LNCaP clone FGC (cell line): ENCODE measurements at places on chromosomes 6 and 20.

DNA sequence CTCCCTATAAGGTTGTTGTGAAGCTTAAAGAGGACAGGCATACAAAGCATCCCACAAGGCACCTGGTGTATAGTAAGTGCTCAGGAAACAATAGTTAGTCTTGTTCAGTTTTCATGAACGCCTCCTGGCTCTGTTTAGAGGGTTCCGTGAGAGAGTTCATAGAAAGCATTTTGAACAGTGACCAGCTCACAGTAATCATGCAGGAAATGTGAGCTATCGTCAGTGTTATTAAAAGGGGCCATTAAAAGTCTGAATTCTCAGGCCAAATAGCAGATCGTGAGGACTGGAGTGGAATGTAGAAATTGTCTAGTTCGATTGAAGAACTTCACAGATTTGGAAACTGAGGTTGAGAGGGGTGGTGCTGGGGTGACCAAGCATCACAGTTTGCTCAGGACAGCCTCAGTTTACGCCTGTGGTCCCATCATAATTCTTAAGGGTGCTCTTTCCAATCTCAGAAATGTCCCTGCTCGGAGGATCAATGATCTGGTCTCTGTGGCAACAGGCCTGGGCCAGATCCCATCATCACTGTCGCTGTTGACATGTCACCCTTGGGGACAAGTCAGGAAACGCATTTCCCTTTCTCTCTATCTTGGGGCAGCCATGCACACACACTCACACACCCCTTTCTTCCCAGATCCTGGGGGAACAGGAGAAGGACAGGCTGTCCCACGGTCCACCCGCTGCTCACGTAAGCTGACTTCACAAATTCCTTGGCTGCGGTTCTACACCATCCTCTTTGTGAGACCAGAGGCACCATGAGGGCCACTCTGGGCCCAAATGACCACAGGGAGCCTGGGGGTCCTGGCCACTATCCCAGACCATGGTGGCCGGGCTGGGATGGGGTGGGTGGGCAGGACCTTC, 7.2 kb downstream of the TGM2 start:
- DNase-seq = no peak

GRCh38 chr6:54525731-54526130, 217.5 kb downstream of the TINAG start:
- DNase-seq = no peak

GRCh38 chr6:47581591-47581990, 104.0 kb downstream of the CD2AP start:
- DNase-seq = no peak

- DNase-seq = peak; percentile 34
These were observed 725.4 kb upstream of the EPHA7 start for GRCh38 chr6:94144807-94145206.

DNA sequence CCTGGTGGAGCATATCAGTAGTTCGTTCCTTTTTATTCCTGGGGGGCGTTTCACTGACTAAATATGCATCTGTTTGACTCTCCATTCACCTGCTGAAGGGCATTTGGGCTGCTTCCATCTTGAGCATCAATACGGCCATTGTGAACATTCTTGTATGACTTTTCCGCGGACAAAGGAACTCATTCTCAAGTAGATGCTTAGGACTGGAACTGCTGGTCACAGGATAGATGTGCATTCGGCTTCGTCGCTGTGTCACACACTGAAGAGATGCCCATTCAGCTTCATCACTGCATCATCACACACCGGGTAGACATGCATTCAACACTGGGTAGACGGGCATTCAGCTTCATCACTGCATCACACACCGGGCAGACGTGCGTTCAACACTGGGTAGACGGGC, 95.3 kb downstream of the TAF4 start:
- DNase-seq = no peak

DNA sequence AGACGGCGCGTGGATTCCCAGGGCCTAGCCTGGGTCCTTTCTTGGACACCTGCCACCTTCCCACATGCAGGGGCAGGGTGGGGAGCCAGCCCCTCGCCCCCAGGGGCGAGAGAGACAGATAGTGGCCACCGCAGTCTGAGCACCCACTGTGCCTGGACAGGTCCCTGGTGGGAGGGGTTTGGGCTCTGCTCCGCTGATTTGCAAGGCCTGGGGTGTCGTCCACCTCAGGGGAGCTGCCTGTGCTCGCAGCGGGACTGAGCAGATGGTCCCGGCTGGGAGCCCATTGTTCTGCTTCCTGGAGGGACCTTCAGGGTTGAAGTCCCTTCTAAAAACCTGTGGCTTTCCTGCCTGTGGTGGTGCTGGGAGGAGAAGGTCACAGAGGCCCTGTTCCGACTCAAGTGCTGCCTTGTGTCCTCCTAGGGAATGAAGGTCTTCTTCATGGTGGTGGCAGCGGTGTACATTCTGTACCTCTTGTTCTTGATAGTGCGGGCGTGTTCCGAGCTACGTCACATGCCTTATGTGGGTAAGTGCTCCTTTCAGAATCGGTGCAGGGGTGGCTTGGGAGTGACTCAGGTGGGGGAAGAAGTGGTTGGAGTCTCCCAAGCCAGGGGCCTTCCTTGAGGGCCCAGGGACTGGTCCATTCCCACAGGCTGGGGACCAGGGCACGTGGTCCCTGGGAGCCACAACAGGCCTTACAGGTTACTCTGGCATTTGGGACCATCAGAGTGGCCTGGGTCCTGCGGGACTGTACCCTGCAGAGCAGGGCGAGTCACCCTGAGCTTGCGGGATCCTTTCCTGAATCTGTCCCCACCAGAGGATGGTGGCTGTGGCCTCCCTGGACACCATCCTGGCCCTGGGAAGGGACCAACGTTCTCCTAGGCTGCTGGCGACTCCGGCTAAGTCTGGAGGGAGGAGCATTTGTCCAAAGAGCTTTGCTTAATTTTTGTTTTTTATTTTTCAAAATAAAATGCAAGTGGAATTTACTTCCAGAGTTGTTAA, 19.6 kb downstream of the DYNLT1 start:
- DNase-seq = no peak

DNA sequence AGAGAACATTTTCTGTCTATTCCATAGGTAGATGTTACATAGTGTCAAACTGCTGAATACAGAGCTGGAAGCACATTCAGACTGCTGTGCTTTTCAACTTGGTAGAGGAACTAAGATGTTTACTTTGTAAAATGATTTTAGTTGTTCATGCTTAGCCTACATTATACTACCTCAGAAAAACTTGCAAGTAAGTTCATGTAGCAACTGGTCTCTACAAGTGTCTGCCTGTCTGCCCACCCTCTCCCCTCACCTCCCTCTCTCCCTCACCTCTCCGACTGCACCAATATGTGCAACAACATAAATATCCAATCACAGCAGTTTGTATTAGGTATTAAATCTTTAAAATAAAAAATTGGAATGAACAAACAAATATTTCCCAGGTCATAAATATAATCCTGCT, 25.3 kb downstream of the ELOVL4 start:
- DNase-seq = no peak

- no peak for DNase-seq
These were observed 3.1 kb upstream of the BTN2A1 start for GRCh38 chr6:26454631-26455030.

GRCh38 chr20:50194831-50195523, 4.3 kb downstream of the CEBPB start:
- no peak for DNase-seq

DNA sequence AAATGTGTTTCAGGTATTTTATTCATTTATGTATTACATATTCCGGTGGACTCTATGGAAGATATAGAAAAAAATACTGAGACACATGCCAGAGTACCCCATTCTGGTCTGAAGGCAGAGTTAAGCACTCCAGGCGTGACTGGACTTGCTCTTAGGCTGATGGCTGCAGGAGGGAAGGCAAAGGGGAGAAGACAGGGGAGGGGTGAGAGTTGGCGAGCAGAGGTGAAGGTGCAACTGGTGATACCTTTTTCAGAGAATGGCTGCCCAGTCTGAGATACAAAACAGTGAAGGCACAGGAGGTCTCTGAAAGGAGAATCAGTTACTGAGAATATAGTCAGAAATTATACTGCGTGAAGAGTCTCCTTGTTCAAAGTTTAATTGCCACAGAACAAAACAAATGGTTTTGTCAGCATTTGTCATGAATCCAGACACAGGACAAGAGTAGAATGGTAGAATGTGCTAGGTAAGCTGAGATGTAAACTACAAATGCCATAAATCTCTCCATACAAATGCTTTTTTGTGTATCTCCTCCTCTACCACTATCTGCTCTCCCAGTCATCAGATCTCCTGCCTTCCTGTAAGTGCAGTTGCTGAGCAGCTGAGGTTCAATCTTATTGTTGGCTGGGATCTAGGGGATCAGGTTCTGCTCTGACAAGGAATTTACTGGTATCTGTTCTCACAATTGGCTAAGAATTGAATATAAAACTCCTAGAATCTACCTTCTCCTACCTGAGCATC, 104.2 kb upstream of the DST start:
- no peak for DNase-seq

DNA sequence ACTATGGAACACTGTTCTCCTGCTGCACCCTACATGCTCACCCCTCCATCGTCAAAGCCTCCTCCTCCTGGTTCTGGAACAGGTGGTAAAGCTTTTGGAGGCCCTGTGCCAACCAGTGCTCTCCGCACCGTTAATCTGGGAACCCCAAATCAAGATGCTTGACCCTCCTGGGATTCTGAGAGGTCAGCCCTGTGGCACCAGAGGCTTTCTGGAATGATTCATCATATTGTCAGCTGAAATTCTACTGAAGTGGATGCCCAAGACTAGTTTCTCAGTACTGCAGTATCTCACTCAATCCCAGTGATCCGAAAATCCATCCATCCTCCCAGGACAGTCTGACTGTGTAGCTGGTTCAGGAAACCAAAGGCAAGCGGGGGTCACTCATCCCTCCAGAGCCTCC, 92.7 kb downstream of the TRERF1 start:
- no peak for DNase-seq

- no peak for DNase-seq
These were observed 3.4 kb upstream of the SYS1 start for GRCh38 chr20:45359406-45360148.

DNA sequence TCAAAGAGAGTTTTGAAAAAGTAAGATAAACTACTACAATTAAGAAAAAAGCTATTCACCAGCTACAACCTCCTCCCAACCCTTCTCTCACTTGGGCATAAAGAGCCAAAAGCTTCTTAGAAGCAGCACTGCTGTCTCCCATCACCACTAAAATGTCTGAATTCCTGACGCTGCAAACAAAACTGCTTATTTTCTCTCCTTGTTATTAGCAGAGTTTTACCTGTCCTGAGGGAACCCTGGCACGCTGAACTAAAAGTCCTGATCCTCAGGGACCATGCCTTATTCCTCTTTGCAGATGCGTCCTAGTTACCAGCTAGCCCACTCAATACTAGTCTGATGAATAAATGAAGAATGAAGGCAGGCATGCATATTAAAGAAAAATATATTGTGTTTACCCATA, 1.1 kb downstream of the HACE1 start:
- no peak for DNase-seq

DNA sequence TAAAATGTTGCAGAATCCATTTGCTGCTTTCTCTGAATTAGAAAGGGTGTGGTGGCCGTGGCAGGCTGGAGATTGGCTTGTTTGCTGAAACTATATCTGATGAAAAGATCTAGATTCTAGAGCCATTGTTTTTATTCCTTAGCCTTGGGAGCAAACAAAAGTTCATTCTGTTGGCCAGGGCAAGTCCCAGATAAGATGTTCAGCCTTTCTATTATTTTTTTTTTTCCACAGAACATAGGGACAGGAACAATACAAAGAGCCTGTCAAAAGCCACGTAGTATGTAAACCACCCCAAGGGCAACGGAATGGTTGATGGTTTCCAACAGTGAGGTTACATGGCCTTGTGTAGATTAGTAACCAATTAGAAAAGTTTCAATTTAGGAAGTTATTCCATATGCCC, 119.9 kb upstream of the SLC22A16 start:
- DNase-seq = peak; percentile 19

- DNase-seq = no peak
These were observed 706.2 kb upstream of the GJE1 start for GRCh38 chr6:141426400-141426980.

DNA sequence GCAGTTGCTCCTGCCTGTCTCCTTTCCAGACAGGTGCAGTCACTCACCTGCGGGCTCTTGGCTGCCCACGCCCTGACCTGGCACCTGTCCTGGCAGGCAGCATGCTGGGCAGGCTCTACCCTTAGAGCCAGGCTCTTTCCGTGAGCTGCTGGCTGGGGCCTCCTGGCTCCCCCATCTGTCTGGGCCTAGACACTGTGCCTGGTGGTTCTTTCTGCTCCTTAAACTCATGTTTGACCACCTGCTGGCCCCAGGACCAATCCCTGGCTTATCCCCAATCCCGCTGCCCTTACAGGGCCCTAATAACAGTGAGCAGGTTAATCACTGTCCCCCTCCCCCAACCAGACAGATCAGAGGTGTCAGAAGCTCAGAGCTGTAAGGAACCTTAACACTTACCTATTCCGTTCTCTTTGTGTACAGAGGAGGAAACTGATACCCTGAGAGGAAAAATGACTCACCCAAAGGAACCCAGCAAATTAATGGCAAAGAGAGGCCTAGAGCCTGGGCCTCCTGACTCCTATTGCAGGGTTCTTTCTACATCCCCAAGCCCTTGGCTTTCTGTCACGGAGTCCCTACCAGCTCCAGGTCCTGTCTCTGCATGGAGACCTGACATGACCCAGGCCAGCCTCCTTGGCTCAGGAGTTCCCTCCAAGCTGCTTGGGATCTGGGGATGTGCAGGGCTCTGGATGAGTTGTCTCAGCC, 54.7 kb downstream of the RAB44 start:
- DNase-seq = peak; percentile 83

- no peak for DNase-seq
These were observed 4.8 kb upstream of the AIG1 start for GRCh38 chr6:143055891-143056290.

DNA sequence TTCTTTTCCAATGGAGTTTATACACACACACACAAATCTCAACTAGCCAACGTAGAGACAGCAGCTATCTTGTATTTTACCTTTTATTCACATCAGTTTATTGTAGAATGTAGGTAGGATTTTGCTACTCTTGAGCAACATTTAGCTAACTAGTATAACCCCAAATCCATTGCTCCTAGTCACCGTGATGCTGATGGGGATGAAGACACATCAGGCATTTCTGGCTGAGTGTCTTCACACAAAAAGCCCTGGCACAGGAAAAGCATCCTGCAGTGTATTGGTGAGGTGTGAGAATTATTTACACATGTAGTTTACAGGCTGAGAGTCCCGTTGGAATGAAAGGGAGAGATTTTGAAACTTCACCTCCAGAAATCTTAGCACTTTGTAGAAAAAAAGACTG, 65.9 kb upstream of the FBXL4 start:
- no peak for DNase-seq
